ENCODE measurements at places on chromosomes 12 and 14.
A peak's percentile ranks its signal among the peaks of the same experiment; 100 is the strongest.

DNA sequence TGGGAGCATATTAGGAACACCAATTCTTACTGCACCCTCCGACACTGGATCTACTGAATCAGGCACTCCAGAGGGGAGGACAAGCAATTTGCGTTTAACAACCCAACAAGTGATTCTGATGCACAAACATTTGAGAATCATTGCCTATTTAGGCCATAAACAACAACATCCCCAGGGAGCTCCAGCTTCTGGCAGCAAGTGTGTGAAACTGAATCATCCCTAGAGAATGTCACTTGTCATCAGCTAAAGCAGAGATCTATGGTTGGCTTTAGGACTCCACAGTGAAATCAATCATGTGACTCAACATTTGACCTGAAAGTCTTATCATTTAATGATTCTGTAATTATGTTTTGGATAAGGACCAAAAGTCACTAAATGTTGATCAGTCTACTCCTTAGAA lies 505.0 kb upstream of the FLRT2 start:
- DNase-seq, result no peak

DNA sequence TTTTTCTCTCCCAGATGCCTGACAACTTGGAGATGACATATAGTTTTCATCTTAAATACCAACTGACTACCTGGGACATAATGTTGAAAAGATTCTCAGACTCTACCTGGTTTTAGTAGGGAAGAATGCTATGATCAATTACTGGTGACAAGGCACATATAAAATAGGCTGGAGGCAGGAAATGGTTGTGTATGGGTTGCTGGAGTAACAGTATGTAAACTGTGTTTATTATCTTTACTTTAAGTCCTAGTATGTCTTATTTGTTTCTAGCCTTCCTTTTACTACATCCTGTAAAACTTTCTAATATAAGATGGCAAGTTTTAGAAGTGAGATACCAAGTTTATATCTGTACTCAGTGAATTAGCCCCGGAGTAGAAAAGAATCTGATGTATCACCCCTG lies 98.1 kb downstream of the NUBPL start:
- no peak for DNase-seq

GRCh38 chr12:49462083-49462744 lies 76.6 kb upstream of the KCNH3 start:
- DNase-seq, result no peak

GRCh38 chr12:94872971-94873733 lies 130.3 kb downstream of the NDUFA12 start:
- no peak for DNase-seq

GRCh38 chr14:34826661-34827060 lies 48.5 kb downstream of the BAZ1A start:
- no peak for DNase-seq

DNA sequence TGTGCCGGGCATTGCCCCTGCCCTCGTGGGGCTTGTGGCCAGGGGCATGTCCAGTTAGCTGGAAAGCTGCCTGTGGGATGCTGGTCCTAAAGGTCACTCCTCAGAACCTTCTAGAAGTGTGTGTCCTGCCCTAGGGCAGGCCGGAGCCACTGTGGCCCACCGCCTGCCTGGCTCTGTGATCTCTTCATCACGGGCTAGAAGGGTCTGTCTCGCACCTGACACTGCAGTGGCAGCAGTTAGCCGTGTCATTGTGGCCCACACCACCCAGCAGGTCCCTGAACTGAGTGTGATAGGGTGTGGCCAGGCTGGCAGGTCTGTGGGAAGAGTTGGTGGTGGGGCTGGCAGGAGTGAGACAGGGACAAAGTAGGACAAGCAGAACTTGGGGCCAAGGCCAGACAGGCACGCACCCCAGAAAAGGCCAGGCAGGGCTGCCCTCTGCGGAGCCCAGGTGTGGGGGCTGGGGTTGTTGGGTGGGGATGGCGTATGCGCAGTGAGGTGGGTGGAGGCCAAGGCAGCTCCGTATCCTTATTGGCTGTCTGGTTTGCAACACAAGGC lies 41.2 kb downstream of the ADGRD1 start:
- no peak for DNase-seq

DNA sequence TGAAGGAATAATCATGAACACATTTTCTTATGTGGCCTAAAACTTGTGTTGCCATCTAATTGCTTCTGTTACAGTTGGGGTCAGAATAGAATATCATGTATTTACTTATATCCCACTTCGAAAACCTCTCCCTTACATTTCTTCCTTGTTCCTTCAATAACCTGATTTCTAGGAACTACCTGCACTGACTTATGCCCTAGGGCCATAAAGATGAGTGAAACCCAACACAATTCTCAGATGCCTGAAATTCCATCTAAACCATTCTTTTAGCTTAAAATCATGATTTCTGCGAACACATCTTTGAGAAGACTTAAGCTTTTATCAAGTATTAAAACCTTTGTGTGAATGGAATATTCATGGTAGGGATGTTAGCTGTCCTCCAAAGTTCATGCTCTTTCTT lies 142.7 kb downstream of the SNAPC1 start:
- no peak for DNase-seq

GRCh38 chr14:77406086-77406485 lies 17.2 kb downstream of the NOXRED1 start:
- DNase-seq, result no peak

- peak; percentile 64 for DNase-seq
Measured at GRCh38 chr12:67648521-67649260, at the start of gene DYRK2. Gene DYRK2, plus strand, starts transcription at chr12:67648745. Its CDS starts 389 bp downstream, at chr12:67649134.

- no peak for DNase-seq
Measured at GRCh38 chr12:92696216-92696615, 6.6 kb upstream of the PLEKHG7 start.

DNA sequence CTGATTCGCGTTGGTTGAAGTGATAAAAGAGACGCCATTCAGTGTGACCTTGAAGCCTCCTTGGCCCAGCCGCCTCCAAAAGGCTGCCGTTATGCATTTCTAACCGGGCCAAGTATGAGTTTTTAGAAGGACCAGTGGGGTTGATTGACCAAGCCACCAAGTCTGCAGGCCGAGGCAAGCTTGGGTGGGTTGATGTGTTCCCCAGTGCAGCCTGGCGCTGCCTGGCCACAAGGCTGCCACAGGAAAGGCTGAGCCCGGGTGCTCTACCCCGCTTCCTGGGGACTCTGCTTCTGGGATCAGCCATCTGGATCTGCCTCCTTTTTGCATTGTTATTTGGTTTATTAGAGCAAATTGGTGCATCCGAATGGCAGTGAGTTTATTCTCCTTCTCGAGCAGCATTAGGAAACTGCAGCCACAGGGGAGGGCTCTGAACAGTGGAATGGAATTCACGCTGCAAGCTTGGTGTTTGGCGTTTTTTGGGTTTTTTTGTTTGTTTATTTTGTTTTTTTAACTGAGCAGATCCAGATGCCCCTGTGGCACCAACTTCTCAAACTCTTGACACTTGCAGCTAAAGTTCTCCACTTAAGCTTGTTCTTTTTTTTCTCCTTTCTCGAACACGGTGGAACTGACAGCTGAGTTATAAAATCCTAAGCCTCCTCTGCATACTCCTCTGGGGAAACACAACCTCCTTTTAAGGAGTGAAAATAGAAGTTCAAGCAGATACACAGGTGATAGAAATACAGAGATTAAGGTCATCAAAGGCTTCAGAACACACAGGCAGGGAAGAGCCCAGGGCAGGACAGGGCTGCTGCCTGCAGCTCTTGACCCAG lies 145.4 kb upstream of the FKBP4 start:
- no peak for DNase-seq

DNA sequence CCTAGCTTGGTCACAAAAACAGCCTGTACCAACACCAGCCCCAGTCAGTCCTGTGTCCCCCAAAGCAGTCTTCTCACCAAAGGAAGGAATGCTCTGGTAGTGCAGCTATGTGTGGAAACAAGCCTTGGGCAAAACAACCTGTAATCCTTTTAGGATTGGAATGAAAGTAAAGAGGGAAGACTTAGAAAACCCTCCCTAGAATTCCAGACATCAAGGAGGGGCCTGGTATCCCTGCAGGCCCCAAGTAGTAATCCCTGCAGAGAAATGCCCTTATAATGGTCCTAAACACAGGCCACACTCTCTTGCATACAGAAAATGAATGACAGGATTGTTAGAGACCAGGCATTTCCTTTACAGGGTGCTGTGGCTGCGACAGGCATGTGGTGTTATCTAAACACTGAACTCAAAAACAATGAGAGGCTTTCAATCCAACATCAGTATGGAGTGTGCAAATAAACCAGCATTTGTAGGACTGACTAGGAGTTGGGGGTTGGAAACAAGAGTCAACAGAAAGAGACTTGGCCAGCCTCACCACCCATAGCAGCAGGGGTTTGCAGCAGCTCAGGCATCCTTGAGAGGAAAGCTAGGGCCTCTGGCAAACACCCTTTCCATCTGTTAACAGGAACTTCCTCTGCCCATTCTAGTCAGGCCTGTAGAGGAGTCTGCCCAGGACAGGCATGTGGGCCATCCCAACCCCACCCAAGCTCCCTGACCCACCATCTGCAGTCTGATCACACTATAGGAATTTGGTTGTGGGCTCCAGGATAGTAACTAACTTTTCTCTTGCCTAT lies 59.1 kb downstream of the DCAF5 start:
- no peak for DNase-seq

DNA sequence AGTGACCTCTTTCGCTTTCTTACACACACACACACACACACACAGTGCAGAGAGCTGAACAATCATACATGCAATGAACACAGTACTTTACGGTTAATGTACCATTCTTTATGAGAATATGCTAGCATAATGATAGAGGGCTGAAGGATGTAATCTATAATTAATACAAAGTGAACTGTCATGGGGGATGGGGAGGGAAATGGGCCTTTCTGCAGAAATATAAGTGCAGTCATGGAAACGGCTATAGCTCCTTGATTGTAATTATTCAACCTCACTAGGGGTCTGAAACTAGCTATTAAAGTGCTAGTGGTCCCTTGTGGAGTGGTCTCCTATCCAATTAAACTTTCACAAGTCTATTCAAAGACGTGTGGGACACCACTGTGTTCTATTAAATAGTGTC lies 443.2 kb upstream of the FOXG1 start:
- peak; percentile 95 for DNase-seq

All from NCI-H748 treated with DMSO at 0.1 percent for 48 hours (cell line).